Activated CD8-positive, alpha-beta T cell treated with anti-CD3 and anti-CD28 coated beads for 36 hours (primary cell): ENCODE measurements at places on chromosomes 2 and 18. TPM values are rescaled to one million over a fixed set of nuclear protein-coding genes. Genes with fewer than 3 reads are reported as not detected.

DNA sequence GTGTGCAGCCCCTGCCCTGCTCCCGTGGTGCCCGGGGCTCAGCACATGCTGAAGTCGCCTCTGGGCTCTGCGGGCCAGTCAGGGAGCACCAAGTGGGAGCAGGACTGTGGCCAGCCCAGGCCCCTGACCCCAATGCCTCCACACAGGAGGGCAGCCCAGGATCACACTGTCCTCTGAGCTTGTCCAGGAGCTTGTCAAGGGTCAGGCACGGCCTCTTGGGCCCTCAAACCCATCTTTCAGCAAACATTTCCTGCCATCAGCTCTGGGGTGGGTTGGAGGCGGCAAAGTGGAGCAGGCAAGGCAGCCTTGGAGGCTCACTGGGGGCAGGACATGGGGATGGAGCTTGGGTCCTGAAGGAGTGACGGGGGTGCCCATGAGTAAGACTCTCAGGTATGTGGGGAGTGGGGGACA, 10.3 kb downstream of the SNED1 start:
- DNase-seq: no peak

DNA sequence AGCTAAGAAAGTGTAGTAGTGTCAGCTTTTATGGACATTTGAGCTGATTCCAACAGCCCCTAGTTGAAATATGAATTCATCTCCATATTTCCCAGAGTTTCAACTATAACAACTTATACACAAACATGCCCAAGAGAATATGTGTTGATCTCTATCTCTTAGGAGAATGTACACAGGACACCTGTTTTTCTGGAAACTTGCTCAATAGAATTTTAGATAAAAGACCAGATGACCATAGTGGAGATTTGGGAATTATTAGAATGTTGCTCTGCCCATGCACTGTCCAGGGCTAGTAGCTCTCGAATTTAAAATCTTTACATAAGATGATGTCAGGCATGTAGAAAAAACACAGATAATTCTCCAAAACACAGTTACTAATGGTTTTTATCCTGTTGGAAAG, 162.3 kb upstream of the VRK2 start:
- DNase-seq: no peak

DNA sequence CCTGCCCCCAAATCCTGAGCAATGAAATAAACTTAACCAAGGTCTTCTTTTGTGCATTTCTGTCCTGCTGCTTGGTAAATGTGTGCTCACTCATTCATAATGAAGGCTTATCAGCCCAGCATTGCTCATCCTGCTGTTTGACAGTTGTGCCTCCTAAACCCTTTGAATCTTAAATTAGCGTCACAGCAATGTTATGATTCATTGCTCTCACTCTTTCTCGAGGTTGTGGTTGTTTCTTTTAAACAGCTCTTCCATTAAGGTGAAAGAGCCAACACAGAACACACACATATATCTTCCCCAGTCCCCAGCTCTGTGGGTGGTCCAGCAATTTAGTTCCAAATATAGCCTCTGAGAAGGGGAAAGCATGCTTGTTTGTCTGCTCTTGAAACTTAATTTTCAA, 84.0 kb downstream of the EVA1A start:
- peak; percentile 3 for DNase-seq

- DNase-seq: no peak
These were observed 159.4 kb downstream of the RBM43 start for GRCh38 chr2:151102226-151102625.

DNA sequence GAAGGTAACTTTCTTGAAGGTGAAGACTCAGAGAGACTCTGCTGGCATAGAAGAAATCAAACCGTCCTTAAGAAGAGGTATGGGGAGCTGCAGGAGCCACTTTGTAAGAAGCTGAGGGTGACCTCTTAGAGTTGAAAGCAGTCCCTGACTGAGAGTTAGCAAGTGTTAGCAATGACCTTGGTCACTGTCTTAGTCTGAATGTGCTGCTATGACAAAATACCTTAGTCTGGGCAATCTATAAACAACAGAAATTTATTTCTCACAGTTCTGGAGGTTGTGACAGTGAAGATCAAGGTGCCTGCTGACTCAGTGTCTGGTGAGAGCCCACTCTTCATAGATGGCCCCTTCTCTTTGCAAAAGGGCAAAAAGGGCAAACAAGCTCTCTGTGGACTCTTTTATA, 35.7 kb upstream of the ACTR3 start:
- DNase-seq: no peak

DNA sequence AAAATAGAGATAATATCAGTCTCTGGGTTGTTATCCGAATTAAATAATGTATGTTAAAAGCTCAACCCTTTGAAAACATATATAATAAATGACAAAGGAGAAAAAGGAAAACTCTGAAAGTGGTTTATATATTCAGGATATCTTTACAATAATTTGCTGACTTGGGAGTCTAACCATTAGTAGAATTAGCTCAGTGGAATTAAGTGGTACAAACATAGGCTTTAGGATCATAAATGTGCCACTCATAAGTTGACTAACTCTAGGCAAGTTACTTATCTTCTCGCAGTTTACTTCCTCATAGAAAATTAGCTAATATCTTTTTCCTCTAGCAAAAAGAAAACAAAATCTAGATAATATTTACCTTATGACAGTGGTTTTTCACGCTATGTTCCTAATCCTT, 44.6 kb downstream of the HEATR5B start:
- DNase-seq: no peak

GRCh38 chr18:22734105-22734661, 198.9 kb upstream of the RBBP8 start:
- no peak for DNase-seq

- no peak for DNase-seq
These were observed 26.8 kb upstream of the SPATA3 start for GRCh38 chr2:230968921-230969658.

DNA sequence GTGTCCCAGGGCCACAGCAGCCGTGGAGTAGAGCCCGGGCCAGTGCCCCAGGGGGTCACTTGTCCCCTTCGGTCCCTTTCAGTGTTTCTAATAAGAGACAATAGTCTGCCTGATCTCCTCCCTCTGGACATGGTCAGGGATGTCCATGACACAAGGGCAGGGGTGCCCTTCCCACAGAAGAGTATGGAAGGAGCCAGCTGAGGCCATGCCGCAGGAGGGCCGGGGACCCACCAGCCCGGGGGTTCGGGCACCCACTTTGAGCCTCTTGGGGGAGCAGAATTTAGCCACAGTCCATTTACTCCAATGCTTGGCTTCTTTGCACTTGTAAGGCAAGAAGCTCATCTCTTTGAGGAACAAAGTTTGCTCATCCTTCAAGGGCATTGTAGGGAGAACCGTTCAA, 88.7 kb upstream of the ATG16L1 start:
- DNase-seq: no peak

- DNase-seq: no peak
These were observed 2082.3 kb upstream of the CELF4 start for GRCh38 chr18:39647627-39648534.

DNA sequence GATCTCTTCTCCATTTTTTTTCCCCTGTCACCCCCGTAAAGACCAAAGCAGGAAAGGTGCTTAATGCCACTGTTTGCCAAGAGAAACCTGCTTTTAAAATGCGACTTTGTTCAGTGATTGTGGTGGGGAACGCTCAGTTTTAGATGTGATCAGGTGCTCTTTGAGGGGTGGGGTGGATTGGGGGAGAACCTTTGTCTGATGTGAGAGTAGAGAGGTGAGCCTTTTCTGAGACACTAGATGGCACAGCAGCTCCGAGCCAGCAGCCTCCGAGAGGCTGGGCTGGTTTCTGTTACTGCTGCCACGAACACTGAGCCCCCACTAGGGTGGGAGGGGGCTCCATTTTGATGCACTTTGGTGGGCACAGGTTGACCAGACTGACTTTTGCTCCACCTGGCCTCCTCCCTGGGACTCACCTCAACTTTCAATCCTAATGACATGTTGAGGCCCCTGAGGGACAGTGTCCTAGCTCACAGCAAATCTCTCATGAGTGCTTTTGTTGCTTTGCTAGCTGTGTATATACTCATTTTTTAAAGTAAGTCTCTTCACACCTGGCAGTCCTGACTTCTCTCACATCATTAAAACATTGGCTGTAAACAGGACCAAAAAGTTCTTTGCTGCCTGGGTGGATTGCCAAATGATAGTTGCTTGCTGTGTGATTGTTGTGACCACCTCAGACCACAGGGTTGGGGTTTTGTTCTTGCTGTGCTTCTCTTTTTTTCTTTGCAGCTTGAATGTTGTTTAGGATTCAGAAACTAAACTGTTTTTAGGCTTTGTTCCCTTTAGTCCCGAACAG, 98.2 kb upstream of the MAP3K20 start:
- peak; percentile 42 for DNase-seq

DNA sequence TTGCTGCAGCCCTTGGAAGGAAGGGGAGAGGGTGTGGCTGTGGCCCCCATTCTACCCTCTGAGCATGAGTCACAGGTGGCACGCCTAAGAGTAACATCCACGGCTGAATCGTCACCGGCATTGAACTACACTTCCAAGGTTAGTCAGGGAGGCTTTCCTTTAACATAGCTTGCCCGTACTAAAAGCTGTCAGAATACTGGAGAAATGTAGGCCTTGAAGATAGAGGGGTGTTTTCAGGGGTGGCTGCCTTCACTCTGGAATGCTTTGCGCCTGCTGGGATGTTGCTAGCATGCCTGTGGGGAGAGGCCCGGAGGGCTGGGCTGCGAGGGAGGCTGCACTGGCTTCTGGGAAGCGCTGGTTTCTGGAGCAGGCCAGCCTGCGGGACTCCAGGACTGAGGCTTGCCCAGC, 333.7 kb downstream of the AGAP1 start:
- DNase-seq: no peak

DNA sequence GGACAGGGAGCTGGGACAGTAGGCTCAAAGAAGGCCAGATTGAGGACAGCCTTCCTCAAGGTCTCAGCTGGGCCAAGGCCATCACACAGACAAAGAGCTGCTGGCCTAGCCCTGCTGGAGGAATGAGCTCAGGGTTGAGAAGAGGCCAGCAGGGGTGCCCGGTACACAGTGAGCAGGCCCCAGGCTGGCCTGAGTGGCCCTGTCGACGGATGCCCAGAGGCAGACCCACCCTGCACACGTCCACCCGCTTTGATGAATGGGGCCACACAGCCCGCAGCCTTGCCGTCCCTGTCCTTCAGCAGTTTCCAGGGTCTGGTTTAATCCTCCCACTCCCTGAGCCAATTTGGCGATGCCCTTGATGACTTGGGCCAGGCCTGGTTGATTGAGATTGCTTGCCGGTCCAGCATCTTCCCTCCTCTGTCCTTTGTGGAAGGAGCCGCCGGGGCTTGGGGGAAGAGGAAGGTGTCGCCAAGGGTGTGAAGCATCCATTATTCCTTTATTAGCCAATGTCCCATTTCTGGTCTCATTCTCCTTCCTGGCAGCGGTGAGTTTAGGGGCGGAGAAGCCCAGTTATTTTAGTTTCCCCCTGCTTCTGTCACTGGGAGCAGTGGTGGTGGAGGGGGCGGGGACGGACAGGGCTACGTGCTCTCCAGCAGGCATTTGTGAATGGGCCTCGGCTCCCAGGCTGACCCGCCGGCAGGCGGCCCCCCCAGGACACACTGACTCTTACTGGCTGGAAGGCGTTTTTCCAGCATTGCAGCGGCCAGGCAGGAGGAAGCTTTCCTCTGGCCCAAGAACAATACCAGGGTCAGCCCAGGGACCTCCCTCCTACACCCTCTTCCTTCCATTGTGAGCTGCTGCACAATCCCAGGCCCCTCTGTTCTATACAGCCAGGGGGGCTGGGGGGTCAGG, 141.8 kb downstream of the CTIF start:
- no peak for DNase-seq

DNA sequence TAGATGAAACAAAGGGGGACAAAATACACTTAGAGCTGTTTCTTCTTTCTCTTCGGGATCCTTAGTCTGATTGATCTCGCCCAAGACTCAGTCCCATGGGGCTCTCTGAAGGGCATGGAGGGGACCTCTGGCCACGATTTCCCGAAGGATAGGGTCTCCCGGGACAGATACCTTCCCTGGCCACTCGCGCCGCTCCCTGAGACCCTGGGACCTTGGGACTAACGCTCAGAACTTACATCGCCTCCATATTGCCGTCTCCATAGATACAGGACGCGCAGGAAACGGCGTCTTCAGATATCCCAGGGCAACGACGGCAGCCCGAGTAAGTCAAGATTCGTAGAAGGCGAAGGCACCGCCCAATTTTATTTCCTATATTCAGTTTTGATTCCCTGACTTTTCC, at the start of gene CFAP65:
Gene CFAP65, minus strand, starts transcription at position 265 of the 400 bp plus-strand sequence. CDS start 2,468 bp downstream, outside the sequence.
- peak; percentile 64 for DNase-seq

DNA sequence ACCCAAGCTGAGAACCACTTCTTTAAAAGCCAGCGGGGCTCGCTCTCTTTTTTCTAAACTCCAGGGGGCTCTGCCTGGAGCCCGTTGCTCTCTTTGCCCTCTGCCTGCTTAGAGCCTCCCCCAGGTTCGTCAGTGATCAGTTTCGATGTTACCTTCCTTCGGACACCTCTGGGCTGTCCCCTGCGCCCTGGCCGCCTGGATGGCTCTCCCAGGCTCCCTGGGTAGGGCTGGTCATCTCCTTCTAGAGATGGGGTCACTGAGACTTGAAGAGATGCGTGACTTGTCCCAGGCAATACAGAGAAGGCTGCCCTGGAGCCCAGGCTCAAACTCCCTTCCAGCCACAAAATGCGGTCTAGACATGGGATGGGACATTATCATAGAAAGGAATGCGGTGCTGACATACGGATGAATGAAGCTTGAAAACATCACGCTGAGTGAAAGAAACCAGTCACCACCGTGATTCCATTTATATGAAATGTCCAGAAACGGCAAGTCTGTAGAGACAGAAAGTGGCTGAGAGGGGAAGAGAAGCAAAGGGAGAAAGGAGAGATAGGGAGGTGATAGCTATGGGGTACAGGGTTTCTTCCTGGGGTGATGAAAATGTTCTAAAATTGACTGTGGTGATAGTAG, 14.6 kb downstream of the KCNF1 start:
- no peak for DNase-seq

GRCh38 chr2:50949450-50950193, 82.3 kb downstream of the NRXN1 start:
- no peak for DNase-seq

- no peak for DNase-seq
These were observed 141.6 kb downstream of the UBE2E3 start for GRCh38 chr2:181121996-181122395.

- DNase-seq: no peak
These were observed 59.1 kb upstream of the SLC14A2 start for GRCh38 chr18:45556222-45556621.

The AQP12A gene
- not detected for total RNA-seq

The STRN gene
- total RNA-seq: 25.9 TPM

The LRATD1 gene
- total RNA-seq: not detected

The CCBE1 gene
- total RNA-seq: not detected

The MFF gene
- total RNA-seq: 73.9 TPM

The HOXD10 gene
- not detected for total RNA-seq

The APOB gene
- not detected for total RNA-seq

The SELENOI gene
- total RNA-seq: 38.9 TPM

The LBH gene
- total RNA-seq: 130 TPM

The NT5DC4 gene
- not detected for total RNA-seq

The SATB2 gene
- not detected for total RNA-seq

The MAP2 gene
- total RNA-seq: not detected

The IWS1 gene
- total RNA-seq: 52.3 TPM
